ENCODE measurements at places on chromosomes 2 and 18.

- no peak for DNase-seq
Measured at GRCh38 chr2:2146969-2147900, 183.8 kb downstream of the MYT1L start.

- DNase-seq: no peak
Measured at GRCh38 chr18:75360215-75360614, 67.3 kb downstream of the SMIM21 start.

DNA sequence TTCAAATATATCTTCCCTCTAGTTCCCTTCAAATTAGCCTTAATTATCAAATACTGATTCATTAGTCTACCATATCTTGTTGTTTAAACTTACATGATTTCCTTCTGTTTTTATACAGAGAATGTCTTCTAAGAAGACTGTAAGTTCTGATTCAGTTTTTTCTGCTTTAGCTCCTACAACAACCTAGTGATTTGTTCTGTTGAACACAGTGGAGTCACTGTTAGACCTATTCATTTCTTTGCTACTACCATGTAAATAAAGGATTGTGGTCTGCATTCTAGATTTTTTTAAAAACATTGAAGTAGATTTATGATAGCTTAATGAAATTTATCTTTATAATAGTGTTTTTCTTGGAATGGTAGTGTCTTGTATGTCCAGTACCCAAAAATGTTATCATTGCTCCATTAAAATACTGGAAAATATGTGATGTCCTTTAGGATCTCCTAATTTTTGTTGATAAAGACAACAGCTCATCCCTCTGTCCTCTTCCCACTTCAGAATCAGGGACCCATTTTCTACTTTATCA lies 146.4 kb downstream of the MBD5 start:
- DNase-seq: no peak

DNA sequence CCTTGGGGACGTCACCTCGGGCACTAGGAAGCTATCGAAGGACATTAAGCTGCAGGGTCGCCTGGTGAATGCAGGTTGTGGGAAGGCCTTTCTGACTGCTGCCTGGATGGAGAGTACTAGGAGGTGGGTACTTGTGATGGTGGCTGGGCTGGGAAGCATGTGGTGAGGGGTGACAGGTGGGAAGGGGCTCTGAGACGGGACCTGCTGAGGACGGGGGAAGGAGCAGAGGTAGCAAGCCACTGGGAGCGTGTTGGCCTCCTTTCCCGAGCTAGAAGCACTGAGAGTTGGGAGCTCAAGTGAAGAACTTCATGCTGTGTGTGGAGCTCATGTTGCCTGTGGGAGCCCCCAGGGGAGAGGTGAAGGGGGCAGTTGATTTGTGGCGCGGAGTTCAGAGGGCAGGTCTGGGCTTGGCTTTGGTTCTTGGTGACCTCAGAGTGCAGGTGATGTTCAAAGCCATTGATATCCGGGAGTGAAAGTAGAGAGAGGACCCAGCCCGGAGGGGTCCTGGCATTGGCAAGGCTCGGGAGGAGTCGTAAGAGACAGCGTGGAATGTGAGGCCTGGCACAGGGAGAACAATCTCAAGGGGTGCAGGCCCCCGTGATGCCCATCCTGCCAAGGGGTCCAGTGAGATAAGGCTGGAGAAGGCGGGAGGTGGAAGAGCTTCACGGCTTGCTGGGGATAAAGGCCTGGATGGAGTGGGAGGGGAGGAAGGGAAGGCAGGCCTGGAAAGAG lies 13.2 kb downstream of the MROH2A start:
- DNase-seq: no peak

DNA sequence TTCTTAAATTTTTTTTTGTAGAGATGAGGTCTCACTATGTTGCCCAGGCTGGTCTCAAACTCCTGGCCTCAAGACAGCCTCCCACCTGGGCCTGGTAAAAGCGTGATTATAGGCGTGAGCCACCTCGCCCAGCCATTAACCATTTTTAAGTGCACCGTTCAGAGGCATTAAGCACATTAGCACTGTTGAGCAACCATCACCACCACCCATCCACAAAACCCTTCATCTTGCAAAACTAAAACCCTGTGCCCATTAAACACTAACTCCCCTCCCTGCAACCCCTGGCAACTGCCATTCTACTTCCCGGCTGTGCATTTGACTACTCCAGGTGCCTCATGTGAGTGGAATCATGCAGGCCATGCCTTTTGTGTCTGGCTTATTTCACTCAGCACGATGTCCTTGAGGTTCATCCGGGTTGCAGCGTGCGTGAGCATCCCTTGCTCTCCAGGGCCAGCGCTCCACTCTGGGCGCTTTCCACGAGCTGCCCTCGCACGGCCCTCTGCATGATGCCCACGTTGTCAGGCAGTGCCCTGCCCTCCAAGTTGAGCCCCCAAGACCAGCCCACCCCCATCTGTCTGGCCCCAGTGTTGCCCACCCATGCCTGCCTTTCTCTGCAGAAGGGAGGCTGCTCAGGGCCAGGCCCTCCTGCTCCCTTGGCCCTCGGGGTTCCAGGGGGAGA lies 63.0 kb upstream of the GLI2 start:
- no peak for DNase-seq

DNA sequence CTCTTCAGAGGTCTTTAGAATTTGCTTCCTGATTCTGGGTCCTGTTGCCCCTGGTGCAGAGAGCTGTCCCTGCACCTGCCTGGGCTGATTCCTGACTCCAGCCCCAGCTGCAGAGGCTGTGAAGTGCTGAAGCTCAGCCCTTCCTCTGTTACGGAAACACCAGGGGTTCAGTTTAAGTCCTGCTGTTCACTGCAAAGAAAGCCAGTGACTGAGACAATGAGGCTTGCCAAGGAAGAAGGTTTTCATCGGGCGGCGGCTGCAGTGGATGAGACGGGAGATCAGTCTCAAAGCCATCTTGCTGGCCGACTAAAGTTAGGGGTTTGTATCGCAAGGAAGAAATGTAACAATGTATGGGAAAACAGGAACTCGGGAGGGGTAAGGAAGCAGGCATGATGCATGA lies 142.4 kb upstream of the ZNF236 start:
- no peak for DNase-seq

GRCh38 chr2:74675090-74675489 lies 21.0 kb downstream of the SEMA4F start:
- no peak for DNase-seq

GRCh38 chr2:12506846-12507245 lies 209.9 kb upstream of the TRIB2 start:
- no peak for DNase-seq

DNA sequence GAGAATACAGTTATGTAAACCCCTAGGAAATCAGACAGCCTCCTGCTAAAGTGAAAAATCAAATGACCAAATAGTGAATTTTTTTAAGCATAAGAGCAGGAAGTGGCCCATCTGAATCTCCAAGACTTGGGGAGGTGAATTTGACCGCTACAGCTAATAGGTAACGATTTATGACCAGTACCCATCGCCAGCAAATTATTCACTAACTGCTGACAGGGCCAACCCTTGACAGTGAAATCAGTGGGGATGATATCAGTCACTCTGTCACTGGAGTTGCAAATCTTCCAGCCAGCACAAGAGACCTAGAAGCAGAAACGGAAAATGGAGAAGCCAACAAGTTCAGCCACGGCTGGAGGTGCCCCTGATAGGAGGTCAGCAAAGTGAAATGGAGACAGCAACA lies 164.3 kb upstream of the PIK3C3 start:
- no peak for DNase-seq

DNA sequence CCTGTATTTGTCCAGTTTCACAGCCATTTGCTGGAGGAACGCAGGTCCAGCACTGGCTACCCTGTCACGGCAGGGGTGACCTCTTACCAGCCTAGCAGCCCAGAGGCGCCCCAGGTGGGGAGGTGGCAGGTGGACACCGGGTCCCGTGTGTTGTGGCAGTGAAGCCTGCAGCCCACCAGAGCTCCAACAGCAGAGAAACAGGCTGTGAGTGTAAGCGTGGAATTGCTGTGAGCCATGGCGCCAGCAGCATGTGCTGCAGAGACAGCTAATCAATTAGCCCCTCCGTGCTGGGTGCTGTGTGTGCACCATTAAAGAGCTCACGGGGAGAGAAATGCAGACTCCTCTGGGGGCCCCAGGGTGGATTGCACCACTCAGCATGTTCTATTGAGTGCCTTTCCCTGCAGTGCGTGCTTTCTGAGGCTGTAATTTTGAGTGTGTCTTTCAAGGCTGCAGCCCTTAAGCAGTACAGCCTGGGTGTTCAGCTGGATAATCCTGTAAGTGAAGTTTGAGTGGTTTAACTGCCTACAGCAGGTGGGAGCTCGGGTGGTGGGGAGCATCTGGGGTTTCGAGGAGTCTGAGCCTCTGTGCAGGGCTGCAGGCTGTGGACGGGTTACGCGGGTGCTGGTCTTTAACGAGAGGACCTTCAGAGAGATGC lies 15.9 kb downstream of the RTP5 start:
- DNase-seq: peak; percentile 7

DNA sequence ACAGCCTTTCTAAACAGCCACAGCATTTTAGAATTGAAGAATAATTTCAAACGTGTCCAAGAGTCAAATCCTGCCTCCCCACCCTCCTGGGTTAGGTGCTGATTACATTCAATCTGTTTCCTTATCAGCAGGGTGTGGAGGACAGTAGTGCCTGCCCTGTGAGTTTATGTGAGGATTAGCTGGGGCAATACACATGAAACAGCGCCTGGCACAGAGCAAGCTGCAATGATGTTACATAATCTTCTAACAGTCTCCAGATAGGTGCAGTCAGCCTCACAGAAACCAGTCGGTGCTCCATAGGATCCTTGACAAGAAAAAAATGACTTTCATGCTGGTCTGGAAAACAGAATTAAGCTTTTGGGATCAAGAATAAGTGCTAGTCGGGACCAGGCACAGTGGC lies 91.7 kb upstream of the ITGA6 start:
- no peak for DNase-seq

- DNase-seq: no peak
Measured at GRCh38 chr2:64489081-64489751, 34.9 kb upstream of the AFTPH start.

DNA sequence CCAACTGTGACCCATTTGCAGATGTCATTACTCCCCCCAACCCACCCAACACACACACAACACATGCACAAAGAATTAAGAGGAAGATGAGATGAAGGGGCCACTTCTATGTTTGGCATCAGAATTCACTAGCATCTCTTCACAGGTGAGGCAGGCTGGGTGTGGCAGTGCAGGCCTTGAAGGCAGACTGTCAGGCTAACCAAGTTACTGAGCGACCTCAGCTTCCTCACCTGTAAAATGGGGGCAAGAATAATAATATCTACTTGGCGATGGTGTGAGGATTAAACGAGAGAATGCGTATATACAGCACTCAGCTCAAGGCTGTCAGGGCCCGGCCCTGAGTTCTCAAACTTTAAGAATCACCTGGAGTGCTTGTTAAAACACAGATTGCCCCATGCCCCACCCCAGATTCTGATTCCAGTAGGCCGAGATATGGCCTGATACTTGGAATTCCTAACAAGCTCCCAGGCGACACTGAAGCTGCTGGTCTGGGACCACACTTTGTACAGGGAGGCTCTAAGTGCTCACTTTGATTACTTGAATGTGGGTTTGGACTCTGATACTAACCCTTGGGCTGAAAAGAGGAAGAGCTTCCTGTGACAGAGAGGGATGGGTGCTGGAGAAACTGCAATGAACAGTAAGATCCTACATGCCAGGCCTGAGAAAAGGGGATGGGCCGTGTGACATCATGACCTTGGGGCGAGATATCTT lies 1.1 kb downstream of the ACTG2 start:
- DNase-seq: no peak

DNA sequence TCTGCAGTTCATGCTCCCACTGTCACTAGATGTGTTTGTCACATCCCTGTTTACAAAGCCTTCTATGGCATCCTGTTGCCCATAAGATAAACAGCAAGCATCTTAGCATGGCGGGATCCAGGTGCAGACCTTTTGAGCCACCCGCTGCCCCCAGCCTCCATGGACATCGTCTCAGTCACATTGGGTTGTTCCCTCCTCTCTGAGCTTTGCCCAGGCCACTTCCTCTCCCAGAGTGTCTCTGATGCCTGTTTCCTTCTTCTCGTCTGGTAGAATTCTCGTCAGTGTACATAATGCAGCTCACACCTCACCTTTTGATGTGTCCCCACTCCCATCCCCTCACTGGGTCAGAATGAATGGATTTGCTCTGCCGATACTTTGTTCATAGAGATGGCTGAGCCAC lies 239.0 kb upstream of the APCDD1 start:
- no peak for DNase-seq

DNA sequence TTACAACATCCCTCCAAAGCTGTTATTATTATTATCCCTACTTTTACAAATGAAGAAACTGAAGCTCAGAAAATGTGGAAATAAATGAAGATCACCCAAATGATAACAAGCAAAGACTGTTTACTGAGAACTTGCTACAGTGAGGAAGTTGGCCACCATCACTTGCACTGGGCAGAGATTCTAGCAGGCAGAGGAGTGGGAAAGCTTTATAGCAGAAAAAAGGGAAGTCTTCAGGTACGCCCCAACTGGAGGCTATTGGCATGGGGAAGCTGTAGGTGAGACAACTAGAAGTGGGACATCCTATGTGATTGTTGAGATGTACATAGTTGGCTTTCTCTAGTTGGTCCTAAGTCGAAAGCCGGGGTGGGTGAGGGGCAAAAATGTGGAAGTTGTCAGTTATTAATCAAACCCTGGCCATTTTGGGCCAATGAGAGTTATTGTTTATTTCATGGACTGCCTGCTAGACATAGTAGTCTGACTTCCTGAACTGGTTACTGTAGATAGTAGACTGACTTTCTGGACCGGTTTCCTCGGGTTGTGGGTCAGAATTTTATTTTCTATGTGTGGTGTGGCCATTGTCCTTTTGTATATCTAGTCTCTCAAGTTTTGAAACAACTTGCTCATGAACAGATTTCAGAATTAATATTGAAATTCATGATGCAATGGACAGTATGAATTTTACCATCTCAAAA lies 40.2 kb upstream of the STAT4 start:
- no peak for DNase-seq

- no peak for DNase-seq
Measured at GRCh38 chr2:113137827-113138226, 10.4 kb downstream of the IL1RN start.

GRCh38 chr18:79847606-79848293 lies 50.0 kb downstream of the KCNG2 start:
- no peak for DNase-seq

GRCh38 chr2:146579147-146579930 lies 1265.5 kb upstream of the ACVR2A start:
- DNase-seq: no peak

GRCh38 chr2:125386074-125386473 lies 1269.9 kb upstream of the GYPC start:
- DNase-seq: no peak

DNA sequence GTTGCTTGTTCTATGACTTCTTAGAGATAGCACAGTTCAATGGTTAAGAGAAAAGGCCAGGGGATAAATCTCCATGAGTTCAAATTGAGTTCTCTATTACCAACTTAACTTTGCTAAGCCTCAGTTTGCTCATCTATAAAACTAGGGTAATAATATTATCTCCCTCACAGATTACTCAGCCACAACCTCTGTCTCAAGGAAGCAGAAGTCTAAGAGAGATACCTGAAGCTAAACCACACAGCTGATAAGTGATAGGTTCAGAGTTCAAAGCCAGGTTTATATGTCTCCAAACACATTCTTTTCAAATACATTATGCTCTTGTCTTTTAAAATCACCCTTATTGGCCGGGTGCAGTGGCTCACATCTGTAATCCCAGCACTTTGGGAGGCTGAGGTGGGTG lies 287.7 kb downstream of the NBAS start:
- no peak for DNase-seq
